ENCODE measurements at places on chromosomes 4 and X. TPM values are rescaled to one million over a fixed set of nuclear protein-coding genes. Genes with fewer than 3 reads are reported as not detected.

DNA sequence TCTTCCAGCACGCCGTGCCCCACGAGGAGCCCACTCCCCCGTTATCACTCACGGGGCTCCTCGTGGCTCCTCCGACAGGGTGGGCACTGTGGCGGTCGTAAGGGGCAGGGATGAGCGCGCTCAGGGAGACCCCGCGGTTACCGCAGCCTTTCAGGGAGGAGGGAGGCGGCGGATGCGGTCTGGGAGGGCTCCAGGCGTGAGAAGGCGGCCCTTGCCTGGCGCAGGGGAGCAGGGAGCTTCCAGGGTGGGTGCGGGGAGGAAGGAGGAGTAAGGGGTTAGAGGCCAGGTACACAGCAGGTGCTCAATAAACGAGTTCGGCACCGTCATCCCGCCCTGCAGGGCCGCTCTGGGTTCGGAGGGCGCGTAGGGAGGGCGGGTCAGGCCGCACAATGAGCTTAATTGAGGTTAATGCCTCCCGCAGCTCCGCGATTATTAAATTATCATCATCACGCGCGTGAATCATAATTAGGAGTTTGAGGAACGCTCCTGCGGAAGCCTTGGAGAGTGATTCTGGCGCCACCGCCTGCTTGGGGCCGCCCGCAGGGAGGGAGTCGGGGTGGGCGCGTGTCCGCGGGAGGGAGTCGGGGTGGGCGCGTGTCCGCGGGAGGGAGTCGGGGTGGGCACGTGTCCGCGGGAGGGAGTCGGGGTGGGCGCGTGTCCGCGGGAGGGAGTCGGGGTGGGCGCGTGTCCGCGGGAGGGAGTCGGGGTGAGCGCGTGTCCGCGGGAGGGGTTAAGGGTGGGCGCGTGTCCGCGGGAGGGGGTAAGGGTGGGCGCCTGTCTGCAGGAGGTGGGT lies 7.6 kb upstream of the NKX1-1 start:
- no peak overlapping the region for H3K27ac ChIP-seq
- DNase-seq: no peak
- H3K27me3 ChIP-seq: peaks cover 3% of the 10 kb centered on the region
- no peaks in the 10 kb centered on the region for H3K4me1 ChIP-seq
- H3K36me3 ChIP-seq: no peaks in the 10 kb centered on the region
- H3K4me3 ChIP-seq: no peak overlapping the region

GRCh38 chrX:77731821-77732419 lies 54.1 kb downstream of the ATRX start:
- no peaks in the 10 kb centered on the region for H3K36me3 ChIP-seq
- peaks cover 16% of the 10 kb centered on the region for H3K4me1 ChIP-seq
- no peak overlapping the region for H3K27ac ChIP-seq
- no peak for DNase-seq
- no peaks in the 10 kb centered on the region for H3K27me3 ChIP-seq

DNA sequence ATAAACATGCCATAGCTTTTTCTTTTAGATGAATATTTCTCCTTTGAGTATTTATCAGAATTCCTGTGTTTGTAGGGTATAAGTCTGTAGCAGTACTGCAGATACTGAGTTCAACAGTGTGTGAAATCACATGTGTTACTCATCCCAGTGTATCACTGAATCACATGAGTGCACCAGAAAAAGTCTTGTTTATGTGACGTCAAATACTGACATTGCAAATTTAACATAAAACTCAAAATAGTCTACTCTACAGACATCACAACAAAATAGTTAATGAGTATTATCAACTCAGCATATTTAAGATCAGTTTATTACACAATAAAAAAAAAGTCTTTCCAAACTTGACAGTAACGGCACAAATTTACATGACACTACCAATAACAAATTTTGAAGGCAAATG lies 221.3 kb downstream of the DCTD start:
- no peaks in the 10 kb centered on the region for H3K4me1 ChIP-seq
- H3K36me3 ChIP-seq: no peaks in the 10 kb centered on the region
- H3K27ac ChIP-seq: no peak overlapping the region
- no peaks in the 10 kb centered on the region for H3K27me3 ChIP-seq

DNA sequence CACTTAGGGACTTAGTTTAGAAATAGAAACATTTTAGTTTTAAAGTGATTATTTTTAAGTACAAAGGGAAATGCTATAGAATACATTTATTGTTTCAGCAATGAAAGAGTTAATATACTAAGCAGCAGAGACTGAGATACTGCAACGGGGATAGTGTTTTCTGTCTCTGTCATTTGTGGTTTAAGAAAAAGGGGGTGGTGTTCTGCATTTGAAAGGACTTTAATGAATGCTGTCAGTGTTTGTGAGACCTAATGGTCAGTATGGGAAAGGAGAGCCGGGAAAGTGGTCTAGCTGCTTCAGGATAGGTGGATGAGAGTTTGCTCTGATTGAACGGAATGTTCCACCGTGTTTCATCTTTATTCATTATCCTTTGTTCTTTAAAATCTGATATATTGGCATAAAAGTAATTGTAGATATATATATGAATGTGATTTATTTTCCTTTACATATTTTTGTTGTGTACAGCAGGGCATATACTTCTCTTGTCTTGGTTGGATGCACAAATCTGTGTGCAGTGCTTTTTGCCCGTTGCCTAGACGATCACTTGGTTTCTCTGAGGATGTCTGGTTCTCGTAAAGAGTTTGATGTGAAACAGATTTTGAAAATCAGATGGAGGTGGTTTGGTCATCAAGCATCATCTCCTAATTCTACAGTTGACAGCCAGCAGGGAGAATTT lies at the start of gene KLHL5:
Gene KLHL5, plus strand, starts transcription at position 139 of the 676 bp plus-strand sequence. Its CDS starts 421 bp downstream, at position 560.
- no peaks in the 10 kb centered on the region for H3K4me1 ChIP-seq
- H3K4me3 ChIP-seq: no peak within 1 kb of the TSS
- H3K27ac ChIP-seq: no peak within 1 kb of the TSS
- H3K36me3 ChIP-seq: no peaks in the 10 kb centered on the region
- no peaks in the 10 kb centered on the region for H3K27me3 ChIP-seq
- DNase-seq: no peak

DNA sequence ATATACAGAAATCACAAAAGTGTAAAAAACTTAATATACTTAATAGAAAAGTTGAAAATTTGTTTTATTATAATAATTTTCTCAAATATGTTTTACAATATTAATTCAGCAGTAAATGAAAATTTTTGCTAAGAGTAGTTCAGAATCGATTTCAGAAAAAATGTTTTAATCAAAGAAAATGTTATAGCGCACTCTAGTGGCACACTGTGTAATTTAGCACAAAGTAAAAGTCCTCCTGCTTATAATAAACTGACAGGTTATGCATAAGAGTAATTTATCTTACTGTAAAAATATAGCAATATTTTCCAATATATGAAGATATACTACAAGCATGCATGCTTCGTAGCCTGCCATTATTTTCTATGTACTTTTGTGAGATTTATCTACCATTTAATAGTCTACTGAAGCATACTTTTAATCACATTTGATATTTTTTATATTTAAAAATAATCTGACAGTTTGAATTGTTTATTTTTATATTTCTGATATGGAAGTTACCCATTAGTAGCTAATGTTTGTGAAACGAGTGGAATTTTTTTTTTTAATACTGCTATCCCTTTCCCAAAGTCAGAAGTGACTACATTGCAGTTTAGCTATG lies 217.9 kb upstream of the KLHL4 start:
- H3K4me3 ChIP-seq: no peak overlapping the region
- no peak overlapping the region for H3K27ac ChIP-seq
- no peaks in the 10 kb centered on the region for H3K27me3 ChIP-seq
- H3K36me3 ChIP-seq: no peaks in the 10 kb centered on the region
- no peaks in the 10 kb centered on the region for H3K4me1 ChIP-seq

DNA sequence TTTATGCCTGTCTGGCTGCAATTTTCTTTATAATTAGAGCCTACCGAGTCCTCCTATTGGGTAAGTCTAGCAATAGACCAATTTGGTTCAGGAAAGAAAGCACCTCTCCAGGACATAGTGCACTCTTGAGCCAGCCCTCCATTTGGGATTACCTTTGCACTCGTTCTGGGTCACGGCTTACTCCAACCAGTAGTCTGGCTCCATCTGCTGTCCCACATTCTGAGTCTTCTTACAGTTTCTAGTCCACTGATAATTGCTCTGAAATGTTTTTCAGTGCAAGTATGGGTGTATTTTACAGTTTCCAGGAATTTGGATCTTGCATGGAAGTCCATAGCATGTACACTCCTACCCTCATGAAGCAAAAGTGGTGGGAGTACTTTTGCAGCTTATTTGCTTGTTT lies 34.8 kb upstream of the USP51 start:
- no peak for DNase-seq
- no peaks in the 10 kb centered on the region for H3K4me1 ChIP-seq
- H3K27ac ChIP-seq: no peak overlapping the region
- no peak overlapping the region for H3K4me3 ChIP-seq
- no peaks in the 10 kb centered on the region for H3K27me3 ChIP-seq
- no peaks in the 10 kb centered on the region for H3K36me3 ChIP-seq

DNA sequence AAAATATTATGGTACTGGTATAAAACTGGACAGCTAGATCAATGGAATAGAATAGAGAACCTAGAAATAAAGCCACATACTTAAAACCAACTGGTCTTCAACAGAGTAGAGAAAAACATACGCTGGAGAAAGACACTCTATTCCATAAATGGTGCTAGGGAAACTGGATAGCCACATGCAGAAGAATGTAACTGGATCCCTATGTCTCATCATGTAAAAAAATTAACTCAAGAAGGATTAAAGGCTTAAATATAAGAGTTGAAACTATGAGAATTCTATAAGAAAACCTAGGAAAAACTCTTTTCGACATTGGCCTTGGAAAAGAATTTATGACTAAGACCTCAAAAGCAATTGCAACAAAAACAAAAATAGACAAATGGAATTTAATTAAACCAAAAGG lies 114.6 kb downstream of the PCDH18 start:
- H3K4me1 ChIP-seq: no peaks in the 10 kb centered on the region
- H3K36me3 ChIP-seq: no peaks in the 10 kb centered on the region
- no peak overlapping the region for H3K4me3 ChIP-seq
- no peak for DNase-seq
- no peak overlapping the region for H3K27ac ChIP-seq

DNA sequence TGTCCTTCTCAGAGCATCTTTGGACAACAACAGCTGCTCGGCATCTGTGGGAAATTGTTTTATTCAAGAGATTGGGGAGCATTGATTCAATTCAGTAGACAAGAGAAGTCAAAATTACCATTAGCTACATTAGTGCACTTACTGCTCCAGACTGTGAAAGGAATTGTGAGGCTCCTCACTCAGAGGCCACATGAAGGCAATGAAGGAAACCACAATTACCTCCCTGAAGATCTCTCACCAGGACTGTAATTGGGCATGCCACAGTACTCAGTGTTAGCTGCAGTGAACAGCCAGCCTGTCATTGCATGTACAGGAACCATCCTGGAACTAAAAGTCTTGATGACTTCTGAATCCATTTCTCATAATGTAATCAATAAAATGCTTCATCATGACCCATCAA lies 144.8 kb downstream of the PPA2 start:
- no peak overlapping the region for H3K4me3 ChIP-seq
- H3K4me1 ChIP-seq: no peaks in the 10 kb centered on the region
- no peaks in the 10 kb centered on the region for H3K36me3 ChIP-seq
- H3K27ac ChIP-seq: no peak overlapping the region

DNA sequence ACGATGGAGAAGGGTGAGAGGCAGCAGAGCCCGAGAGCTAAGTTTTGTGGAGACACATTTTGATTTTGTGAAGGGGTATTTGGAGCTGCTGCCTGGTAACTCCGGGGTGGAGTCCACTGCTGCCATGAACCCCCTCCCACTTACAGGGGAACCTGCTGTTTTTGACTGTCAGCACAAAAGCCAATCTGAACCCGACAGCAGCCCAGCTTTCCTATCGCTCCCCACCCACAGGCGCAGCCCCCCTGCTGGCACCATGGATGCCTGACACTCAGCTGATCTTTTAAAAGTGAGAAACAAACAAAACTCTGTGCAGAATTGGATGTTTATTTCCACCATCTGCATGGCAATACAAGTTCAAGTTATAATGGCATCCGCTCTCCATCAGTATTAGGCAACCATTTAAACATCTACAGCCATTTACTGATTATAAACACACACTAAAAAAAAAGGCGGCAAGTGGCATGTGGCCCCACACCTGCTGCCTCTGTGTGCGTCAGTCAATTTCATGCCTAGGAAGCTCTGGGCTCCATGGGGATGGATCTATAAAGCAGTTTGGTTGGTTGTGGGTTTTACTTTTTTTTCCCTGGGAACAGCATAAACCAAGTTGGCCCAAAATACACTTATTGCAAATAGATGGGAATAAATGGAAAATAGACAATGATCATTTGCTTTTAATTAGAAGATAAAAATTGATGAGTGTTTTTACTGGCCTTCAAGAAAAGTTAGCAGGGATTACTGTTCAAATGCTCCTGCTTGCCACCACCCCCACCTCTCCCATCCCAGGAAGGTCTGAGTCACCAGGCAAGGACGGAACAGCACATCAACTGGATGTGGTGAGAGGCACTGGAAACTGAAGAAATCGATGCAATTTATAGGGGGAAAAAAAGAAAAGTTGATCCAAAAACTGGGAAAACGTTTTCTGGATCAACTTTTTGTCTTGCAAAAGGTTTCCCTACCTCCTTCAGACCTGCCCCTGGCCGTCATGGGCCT lies 46.0 kb downstream of the SEPSECS start:
- no peaks in the 10 kb centered on the region for H3K27me3 ChIP-seq
- H3K36me3 ChIP-seq: no peaks in the 10 kb centered on the region
- no peak for DNase-seq

DNA sequence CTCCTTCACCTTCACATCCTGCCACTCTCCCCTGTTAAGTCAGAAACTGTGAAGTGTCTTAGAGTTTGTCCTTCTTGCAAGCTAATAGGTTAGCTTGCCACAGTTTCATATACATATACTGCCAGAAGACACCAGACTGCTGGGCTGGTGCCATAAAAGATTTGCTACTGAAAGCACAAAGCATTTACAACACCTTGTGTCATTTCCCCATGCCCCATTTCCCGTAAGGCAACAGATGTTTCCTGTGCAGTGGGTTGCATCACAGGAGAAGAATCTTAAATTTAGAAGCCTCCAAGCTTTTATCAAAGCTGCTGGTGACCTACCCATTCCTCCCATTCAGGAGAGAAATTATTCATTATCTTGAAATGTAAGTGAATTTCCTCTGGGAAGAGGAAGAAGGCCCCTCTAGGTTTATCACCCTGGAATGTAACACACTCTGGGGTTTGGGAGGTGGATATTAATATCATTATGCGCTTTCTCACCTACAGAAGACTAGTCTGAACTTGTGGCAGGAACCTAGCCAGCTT lies 34.5 kb upstream of the RAB33B start:
- H3K4me3 ChIP-seq: no peak overlapping the region
- H3K27me3 ChIP-seq: no peaks in the 10 kb centered on the region

DNA sequence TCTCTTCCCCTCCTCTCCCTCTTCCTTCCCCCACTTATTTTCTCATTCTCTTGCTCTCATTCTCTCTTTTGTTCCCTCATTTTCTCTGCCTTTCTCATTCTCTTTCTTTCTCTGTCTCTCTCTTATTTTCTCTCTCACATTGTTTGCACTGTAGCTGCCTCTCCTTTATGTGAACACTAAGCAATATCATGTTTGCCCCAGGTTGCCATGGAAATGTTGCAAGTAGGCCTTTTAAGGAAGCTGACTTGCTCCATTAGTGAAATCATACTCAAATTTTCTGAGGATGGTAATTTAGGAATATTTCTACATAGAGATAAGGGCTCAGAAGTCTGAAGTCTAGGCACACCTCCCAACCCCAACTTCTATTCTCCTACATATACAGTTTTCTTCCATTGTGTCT lies 130.1 kb downstream of the EDA start:
- no peaks in the 10 kb centered on the region for H3K27me3 ChIP-seq
- no peak for DNase-seq
- H3K4me3 ChIP-seq: no peak overlapping the region
- no peaks in the 10 kb centered on the region for H3K4me1 ChIP-seq
- H3K27ac ChIP-seq: no peak overlapping the region

The MAGEE2 gene
- total RNA-seq: not detected

The GAGE12J gene
- total RNA-seq: not detected

The ARX gene
- total RNA-seq: not detected

The TRIML2 gene
- total RNA-seq: not detected

The CCNB3 gene
- 1.4 TPM for total RNA-seq

Data from spleen (tissue), 13 donors.